ENCODE measurements at places on chromosomes 3 and 15.

DNA sequence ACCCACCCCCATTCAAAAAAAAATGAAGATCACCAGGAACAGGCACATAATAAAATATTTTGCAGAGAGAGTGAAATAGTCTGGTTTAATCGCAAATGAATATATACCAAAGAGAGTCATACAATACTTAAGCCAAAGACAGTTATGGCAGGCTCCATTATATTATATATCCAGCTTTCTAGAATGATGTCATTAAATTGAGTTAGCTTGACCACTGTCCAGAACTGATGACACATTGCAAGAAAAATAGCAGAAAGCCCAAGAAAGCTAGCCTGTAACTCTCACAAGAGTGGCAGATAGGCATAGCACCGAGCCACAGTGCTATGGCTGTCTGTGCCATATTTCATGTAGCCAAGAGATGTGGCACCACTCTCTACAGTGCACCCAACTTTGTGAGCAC, 231.9 kb upstream of the SEMA6D start:
- H3K4me3 ChIP-seq = no peak overlapping the region
- no peak for DNase-seq
- H3K36me3 ChIP-seq = no peaks in the 10 kb centered on the region
- H3K27ac ChIP-seq = no peak overlapping the region
- no peaks in the 10 kb centered on the region for H3K27me3 ChIP-seq

- H3K27me3 ChIP-seq = no peaks in the 10 kb centered on the region
- no peaks in the 10 kb centered on the region for H3K36me3 ChIP-seq
- H3K4me1 ChIP-seq = peaks cover 27% of the 10 kb centered on the region
- H3K4me3 ChIP-seq = no peak overlapping the region
- H3K27ac ChIP-seq = no peak overlapping the region
- DNase-seq = no peak
Observed at GRCh38 chr3:124381575-124382333, 348.5 kb upstream of the UMPS start.

DNA sequence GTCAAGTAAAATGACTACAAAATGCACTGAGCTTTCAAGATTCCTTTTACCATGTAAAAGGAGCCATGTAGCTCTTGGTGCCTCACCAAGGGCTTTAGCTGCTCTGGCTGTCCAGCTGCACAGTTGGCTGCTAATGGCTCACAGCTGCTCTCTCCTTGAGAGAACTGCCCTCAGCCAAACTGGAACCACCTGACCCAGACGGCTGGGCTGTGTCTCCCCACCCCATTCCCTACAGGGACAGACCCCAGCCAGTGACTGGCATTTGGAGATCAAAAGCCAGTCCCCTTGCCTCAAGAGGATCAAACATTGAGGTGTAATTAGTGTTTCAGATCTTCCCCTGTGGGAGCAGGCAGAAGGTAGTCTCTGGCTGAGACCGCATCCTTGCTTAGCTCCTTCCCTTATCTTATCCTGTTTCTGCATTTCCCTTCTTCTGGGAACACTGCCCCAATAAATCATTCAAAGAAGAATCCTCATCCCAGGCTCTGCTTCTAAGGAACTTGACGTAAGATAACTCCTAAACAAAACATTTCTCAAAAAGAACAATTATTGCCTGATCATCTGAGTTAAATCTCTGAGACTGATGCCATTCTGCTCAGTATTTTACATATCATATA, 28.6 kb upstream of the UBE2E2 start:
- no peak for DNase-seq
- no peaks in the 10 kb centered on the region for H3K36me3 ChIP-seq
- H3K27ac ChIP-seq = no peak overlapping the region
- H3K27me3 ChIP-seq = no peaks in the 10 kb centered on the region

DNA sequence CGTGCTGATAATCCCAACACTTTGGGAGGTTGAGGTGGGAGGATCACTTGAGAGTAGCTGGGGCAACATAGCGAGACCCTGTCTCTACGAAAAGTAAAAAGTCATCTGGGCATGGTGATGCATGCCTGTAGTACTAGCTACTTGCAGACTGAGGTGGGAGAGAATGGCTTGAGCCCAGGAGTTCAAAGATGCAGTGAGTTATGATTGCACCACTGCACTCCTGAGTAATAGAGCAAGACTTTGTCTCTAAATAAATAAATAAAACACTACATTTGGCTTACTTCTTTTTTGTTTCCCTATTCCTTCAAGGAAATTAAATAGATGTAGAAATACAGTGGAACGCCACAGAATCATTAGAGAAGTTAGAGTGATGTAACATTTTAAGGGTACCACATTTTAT, 20.1 kb upstream of the LDHAL6B start:
- H3K36me3 ChIP-seq = no peaks in the 10 kb centered on the region
- no peaks in the 10 kb centered on the region for H3K27me3 ChIP-seq
- DNase-seq = no peak
- H3K4me1 ChIP-seq = no peaks in the 10 kb centered on the region
- H3K27ac ChIP-seq = no peak overlapping the region

DNA sequence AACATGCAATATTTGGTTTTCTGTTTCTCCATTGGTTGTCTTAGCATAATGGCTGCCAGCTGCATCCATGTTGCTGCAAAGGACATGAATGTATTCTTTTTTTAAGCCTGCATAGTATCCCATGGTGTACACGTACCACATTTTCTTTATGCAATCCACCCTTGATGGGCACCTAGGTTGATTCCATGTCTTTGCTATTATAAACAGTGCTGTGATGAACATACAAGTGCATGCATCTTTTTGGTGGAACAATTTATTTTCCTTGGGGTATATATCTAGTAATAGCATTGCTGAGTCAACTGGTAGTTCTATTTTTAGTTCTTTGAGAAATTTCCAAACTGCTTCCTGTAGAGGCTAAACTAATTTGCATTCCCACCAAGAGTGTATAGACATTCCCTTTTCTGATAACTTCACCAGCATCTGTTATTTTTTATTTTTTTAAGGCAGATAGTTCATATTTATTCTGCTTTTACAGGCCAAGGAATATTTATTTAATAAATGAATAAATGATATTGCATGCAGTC, 62.4 kb upstream of the NPHP3 start:
- peak; percentile 15 for DNase-seq
- no peaks in the 10 kb centered on the region for H3K36me3 ChIP-seq
- peaks cover 19% of the 10 kb centered on the region for H3K4me1 ChIP-seq
- no peak overlapping the region for H3K4me3 ChIP-seq
- no peak overlapping the region for H3K27ac ChIP-seq

DNA sequence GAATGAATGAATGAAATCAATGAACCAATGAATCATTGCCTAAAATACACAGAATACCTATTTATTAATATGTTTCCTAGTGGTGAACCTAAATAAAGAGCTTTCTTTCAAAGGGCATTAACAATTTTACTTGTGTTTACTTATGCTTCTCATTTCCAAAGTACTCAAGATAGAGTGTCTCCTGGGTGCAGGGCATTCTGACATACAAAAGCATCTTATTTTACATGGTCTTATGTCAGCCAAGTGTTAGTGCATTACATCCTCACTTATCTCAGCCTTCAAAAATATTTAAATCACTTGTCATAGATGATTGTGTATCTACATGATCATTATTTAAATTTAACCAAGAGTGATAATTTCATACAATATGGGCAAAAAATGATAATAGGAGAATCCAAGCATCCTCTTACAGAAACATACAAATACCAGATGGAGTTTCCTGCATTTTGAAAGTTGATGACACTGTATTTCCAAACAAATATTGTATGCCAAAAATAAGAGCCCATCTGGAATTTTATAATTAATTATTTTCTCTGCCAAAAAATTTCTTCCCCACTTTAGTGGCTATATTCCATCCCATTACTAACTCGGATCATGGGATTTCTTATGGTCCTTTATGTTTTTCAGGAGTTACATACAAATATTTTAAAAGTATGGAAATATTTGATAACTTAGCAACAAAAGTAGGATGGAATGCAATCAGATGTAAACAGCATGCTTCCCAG, 279.0 kb downstream of the RBMS3 start:
- no peak for DNase-seq
- peaks cover 20% of the 10 kb centered on the region for H3K4me1 ChIP-seq
- H3K4me3 ChIP-seq = no peak overlapping the region
- H3K27ac ChIP-seq = no peak overlapping the region
- H3K27me3 ChIP-seq = no peaks in the 10 kb centered on the region

- H3K36me3 ChIP-seq = no peaks in the 10 kb centered on the region
- no peak for DNase-seq
- no peaks in the 10 kb centered on the region for H3K27me3 ChIP-seq
- H3K4me3 ChIP-seq = no peak overlapping the region
Observed at GRCh38 chr15:91611561-91612323, 241.8 kb upstream of the SLCO3A1 start.

DNA sequence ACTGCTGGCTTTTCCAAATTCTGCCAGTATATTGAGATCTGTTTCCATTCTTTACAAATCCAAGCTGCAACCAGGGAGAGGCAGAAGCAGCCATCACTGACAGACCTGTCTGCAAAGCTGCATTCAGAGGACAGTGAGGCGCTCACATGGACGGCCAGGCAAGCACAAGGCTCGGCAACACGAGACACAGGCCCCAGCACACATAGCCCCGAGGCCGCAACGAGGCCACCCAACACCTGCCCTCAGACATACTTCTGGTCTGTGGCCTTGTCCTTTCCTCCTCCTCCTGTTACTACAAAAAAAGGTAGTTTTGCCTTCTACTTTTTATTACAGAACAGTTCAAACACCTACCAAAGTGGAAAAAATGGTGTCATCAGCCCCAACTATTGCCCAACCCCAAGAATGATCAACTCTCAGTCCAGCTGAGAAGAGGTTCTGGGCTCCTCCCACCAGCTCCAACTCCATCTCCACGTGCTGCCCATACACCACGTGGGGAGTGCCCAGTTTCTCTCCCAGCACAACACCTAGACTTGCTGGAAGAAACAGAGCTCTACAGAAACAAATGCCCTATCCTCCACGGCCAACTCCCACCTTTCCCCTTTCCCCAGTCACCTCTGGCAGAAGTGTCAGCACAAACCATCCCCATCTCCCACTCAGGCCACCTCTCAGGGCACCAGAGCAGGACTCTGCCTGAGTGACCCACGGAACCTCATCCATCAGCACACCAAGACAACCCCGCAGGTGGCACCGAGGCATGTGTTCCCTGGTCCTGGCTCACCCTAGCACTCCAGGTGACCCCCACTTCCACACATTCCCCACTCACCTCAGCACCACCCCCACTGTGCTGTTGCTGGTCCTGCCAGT, 7.4 kb downstream of the ZXDC start:
- no peak overlapping the region for H3K27ac ChIP-seq
- DNase-seq = no peak
- no peak overlapping the region for H3K4me3 ChIP-seq
- H3K36me3 ChIP-seq = peaks cover 88% of the 10 kb centered on the region
- peaks cover 22% of the 10 kb centered on the region for H3K4me1 ChIP-seq
- no peaks in the 10 kb centered on the region for H3K27me3 ChIP-seq

- H3K27me3 ChIP-seq = no peaks in the 10 kb centered on the region
- no peak overlapping the region for H3K27ac ChIP-seq
- no peak for DNase-seq
- H3K4me3 ChIP-seq = no peak overlapping the region
Observed at GRCh38 chr3:54895613-54896012, 32.2 kb downstream of the LRTM1 start.

DNA sequence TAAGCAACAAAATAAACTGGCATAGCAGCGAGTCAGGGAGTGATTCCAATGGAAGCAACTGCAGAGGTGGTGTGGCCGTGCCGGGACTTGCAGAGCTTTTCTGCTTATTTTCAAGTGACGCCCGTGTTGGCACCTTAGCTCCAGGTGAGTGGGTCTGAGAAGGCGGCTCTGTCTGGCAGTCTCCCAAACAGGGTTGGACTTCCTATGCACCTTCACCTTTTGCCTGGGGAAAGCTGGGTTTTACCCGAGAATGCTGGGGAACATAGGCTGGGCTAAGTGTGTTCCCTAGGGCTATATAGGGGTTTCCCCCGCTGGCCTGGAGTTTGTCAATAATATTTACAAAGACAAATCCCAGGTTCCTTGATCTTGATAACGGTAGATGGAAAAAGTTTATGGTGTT, 179.9 kb upstream of the TBL1XR1 start:
- H3K4me3 ChIP-seq = no peak overlapping the region
- no peak for DNase-seq
- H3K27me3 ChIP-seq = no peaks in the 10 kb centered on the region
- H3K4me1 ChIP-seq = peaks cover 20% of the 10 kb centered on the region
- H3K36me3 ChIP-seq = no peaks in the 10 kb centered on the region
- no peak overlapping the region for H3K27ac ChIP-seq

DNA sequence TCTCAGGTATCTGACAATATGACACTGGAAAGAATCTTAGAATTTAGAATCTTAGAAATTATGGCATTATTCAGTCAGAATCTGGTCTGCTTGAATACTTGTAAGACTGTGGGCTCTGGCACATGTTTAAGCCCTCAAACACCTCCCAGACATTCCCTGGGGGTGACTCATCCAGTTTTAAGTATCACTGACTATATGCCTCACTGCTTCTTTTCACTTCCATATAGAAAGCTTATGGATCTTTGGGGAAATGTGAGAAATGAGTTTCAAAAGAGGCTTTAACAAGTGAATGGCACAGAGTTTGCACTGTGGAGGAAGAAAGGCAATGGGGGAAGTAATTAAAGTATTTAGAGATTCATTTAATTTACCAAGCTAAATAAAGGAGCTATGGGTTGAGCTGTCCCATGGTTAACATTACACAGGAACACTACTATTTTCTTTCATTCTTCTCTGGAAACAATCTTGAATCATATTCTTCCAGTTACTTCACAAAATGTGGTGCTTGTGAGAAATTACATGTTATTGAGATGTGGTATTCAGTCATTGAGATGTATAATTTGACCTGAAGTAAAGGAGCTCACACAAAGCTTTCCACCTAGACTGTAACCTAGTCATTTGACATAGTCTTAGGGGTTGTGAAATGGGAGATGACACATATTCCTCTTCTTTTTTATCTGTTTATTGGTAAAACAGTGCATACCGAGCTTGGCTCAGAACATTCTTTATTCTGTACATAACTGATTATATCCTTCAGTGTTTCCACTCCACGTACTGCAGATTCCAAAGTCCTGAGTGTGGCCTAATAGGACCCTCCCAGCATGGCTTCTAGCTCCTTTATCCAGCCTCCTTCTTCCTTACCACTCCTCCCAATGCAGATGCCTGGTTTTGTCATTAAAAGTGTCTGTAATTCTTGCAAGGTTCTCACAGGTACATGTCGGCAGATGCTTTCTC, 544.6 kb upstream of the NECTIN3 start:
- peak overlapping the region; percentile 53 for H3K27ac ChIP-seq
- peaks cover 20% of the 10 kb centered on the region for H3K4me1 ChIP-seq
- DNase-seq = peak; percentile 92
- H3K27me3 ChIP-seq = no peaks in the 10 kb centered on the region

DNA sequence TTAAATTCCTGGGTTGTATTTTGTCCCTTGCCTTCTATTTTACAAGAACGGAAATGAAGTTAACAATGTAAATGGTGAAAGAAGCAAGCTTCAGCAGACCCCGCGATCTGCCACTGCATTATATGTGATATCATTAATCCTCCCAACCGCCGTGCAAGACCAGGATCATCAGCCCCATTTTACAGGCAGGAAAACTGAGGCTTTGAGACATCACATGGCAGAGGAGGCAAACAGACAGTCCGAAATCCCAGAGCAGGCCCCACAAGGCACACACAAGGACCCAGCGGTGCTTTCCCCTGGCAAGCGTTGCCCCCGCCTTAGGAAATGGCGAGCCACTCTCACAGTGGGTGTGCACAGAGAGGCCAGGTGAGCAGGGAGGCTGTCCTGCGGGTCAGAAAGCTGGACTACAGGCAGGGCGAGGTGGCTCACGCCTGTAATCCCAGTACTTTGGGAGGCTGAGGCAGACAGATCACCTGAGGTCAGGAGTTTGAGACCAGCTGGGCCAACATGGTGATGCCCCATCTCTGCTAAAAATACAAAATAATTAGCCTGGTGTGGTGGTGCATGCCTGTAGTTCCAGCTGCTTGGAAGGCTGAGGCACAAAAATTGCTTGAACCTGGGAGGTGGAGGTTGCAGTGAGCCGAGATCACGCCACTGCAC, 16.2 kb downstream of the FGD5 start:
- peaks cover 55% of the 10 kb centered on the region for H3K27me3 ChIP-seq
- H3K27ac ChIP-seq = no peak overlapping the region
- no peaks in the 10 kb centered on the region for H3K36me3 ChIP-seq
- no peaks in the 10 kb centered on the region for H3K4me1 ChIP-seq
- H3K4me3 ChIP-seq = no peak overlapping the region
- DNase-seq = no peak
